ENCODE measurements at places on chromosomes 12 and 14.

DNA sequence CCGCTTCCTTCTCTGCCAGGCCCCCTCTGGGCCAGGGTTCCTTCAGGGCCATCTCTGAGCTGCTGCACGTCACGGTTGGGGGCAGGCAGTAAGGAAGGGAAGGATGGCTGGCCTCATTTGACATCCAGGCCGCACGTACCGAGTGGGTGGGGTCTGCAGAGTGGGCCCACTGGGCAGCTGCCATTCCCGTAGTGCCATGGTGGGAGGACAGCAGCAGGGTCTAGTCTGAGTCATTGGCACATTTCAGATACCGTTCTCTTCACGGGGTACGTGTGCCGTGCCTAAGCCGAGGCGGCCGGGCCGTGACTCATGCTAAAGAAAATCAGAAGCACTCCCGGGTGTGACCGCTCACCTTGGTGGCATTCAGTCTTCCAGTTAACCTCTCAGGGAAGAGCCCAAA, 43.9 kb downstream of the IL31 start:
- no peak for DNase-seq

GRCh38 chr12:95738024-95738611, 52.4 kb downstream of the NTN4 start:
- DNase-seq = no peak

DNA sequence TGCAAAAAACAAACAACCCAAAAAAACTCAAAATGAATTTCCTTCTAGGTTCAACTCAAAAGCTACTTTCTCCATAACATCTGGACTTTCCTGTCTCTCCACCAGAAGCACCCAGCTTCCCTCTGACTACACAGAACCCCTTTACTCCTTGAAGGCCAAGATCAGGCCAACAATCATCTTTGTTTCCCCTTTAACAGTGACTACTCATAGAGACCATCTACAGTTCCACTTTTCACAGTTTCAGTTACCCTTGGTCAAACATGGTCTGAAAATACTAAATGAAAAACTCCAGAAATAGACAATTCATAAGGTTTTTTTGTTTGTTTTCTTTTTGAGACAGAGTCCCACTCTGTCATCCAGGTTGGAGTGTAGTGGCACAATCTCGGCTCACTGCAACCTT, 11.8 kb downstream of the GCH1 start:
- DNase-seq = no peak

- DNase-seq = no peak
These were observed 24.2 kb downstream of the GOLGA3 start for GRCh38 chr12:132804426-132804861.

GRCh38 chr12:26953447-26953846, 15.2 kb downstream of the FGFR1OP2 start:
- no peak for DNase-seq

DNA sequence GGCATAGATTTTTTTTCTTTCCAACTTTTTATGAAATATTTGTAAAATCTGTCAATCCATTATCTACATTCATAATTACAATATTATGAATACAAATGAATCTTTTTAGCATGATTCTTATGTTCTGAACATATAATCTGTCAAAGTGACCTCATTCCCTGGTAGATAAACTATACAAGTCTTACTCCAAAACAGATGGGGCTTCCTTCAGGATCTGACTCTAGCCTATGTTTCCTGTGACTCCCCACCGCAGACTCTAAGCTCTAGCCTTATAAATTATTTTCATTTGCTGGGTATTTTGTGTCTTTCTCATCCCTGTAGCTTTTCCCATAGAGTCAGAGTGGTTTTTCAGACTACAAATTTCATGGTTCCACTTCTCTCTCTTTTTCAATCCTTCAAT, 202.1 kb upstream of the KITLG start:
- no peak for DNase-seq

- no peak for DNase-seq
These were observed 224.2 kb downstream of the KCNC2 start for GRCh38 chr12:74985293-74985985.

- no peak for DNase-seq
These were observed 18.4 kb downstream of the LMO3 start for GRCh38 chr12:16587514-16587913.

DNA sequence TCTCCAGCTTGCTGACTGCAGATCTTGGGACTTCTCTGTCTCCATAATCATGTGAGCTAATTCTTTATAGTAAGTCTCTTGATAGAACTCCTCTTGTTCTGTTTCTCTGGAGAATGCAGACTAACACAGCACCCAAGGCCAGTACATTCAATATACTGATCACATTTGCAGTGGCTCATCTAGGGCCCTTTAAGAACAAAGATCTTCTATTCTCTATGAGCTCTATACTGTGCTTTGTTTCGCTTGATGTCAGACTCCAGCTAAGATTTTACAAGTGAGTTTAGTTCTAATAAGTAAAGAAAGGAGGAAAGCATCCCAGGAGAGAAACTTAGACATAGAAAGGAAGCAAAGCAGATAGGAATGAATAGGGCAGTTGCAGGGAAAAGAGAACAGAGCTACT, 69.3 kb upstream of the TMPO start:
- no peak for DNase-seq

- DNase-seq = no peak
These were observed 4.7 kb upstream of the CISTR start for GRCh38 chr12:53756300-53757100.

DNA sequence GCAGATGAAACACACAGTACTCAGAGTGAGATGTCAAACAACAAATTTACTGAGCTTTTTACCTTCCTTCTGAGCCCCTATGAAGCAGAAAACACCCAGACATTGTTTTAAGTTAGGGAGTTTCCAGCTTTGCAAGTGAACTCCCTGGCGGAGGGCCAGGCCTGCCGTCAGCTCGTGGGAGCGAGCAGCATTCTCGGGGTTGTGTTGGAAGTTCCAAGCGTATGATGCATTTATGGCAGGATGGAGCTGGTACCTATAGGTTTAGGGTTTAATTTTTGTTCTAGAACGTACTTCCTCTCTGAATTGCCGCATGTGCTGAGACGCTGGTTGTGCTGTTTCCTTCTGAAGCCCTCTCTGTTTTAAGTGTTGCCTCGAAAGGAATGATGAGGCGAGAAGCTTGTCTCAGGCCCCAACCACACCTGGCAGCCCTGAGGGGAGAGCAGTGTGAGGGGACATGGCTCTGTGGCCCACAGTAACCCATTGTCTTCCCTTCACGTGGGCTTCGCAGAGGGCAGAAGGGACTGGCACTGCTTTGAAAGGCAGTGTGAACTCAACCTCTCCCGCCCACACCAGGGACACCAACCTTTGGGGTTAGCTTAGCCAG, 76.6 kb downstream of the SSPN start:
- no peak for DNase-seq

DNA sequence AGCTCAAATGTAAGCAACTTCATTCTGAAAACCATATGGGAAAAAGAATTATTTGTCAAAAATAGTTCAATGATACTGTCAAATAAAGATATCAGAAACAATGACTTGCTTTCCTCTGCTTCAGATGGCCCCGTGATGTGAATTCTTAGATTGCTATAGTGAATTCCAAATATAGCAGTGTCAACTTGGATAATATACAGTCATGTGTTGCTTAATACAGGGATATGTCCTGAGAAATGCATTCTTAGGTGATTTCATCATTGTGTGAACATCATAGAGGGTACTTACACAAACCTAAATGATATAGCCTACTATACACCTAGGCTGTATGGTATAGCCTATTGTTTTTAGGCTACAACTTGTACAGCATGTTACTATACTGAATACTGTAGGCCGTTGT, 108.7 kb upstream of the MIS18BP1 start:
- DNase-seq = no peak

DNA sequence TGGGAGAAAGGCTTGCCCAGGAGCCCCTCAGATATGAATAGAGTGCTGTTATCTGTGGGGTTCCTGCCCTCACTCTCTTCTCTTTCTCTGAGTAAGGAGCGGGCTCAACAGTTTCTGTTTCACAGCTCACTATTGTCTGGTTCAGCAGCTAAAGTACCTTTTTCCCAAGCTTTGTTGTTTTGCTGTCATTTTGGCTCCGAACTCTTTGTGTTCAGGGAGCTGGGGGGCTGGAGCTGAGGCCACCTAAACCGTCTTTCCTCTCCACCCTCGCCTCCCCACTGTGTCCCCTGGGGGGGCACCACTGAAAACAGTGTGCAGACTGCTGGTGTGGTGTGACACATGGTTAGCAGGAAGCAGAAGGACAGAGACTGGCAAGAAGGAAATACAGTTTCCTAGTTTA, 51.4 kb downstream of the FBXW8 start:
- DNase-seq = no peak

- no peak for DNase-seq
These were observed 14.9 kb downstream of the RNF212B start for GRCh38 chr14:23252420-23253333.

DNA sequence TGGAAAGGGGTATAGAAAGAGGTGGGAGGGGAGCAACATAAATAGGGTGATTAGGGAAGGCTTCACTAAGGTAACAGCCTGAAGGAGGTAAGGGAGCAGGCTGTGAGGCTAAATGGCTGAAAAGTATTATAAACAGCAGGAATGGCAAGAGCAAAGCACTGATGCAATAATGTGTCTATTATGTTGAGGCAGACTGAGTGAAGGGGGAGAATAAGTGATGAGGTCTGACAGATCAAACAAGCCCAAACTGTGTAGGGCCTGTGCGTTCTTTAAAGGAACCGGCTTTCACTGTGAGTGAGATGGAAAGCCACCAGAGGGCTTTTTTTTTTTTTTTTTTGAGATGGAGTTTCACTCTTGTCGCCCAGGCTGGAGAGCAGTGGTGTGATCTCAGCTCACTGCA, 6.7 kb upstream of the VCPKMT start:
- no peak for DNase-seq

- DNase-seq = no peak
These were observed 132.7 kb downstream of the SSPN start for GRCh38 chr12:26327975-26328644.

DNA sequence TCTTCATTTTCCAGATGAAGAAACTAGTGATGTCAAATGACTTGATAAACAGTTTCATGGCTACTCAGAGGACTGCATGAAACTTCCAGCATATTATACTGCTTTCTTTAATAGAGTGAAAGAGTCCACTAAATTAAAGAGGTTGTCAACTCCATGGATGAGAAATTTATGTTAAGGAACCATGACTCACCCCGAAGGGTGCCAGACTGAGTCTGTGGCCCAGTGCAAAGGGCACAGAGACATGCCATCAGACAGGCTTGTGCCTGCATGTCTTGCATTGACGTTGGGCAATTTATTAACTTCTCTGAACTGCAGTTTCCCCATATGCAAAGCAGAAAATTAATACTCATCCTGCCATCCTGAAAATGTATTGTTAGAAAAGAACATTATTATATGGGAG, 382.4 kb downstream of the APAF1 start:
- no peak for DNase-seq

GRCh38 chr12:86367137-86367536, 110.9 kb upstream of the MGAT4C start:
- no peak for DNase-seq

GRCh38 chr12:12439636-12440035, 82.8 kb downstream of the BORCS5 start:
- no peak for DNase-seq

DNA sequence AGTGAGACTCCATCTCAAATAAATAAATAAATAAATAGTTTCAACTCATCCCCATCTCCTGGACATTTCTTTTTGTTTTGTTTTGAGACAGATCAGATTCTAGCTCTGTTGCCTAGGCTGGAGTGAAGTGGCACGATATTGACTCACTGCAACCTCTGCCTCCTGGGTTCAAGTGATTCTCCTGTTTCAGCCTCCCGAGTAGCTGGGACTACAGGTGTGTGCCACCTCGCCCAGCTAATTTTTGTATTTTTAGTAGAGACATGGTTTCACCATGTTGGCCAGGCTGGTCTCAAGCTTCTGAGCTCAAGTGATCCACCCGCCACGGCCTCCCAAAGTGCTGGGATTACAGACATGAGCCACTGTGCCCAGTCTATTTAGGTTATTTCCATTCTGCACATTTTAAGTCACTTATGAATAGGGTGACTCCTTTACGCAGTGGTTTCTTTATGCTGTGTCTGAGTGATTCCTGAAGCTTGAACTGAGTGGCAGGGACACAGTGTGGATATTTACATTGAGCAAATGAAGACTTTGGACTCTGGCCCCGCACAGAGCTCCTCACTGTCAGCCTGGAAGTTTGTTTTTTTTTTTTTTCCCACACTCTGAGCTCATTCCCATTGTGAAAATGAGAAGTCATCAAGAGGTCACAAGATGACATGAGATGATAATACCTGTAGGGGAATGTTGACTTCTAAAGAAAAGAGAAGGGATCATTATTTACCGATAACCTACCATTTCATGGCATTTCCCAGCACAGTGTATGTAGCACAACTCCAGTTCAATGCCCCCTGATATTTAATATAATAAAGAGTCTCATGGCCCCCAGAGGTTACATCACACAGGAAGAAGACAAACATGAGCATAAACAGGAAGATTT, 72.6 kb downstream of the TBX3 start:
- no peak for DNase-seq

GRCh38 chr14:23436327-23437132, 1.1 kb upstream of the MYH7 start:
- no peak for DNase-seq

GRCh38 chr12:64729909-64730587, 29.2 kb downstream of the GNS start:
- no peak for DNase-seq

DNA sequence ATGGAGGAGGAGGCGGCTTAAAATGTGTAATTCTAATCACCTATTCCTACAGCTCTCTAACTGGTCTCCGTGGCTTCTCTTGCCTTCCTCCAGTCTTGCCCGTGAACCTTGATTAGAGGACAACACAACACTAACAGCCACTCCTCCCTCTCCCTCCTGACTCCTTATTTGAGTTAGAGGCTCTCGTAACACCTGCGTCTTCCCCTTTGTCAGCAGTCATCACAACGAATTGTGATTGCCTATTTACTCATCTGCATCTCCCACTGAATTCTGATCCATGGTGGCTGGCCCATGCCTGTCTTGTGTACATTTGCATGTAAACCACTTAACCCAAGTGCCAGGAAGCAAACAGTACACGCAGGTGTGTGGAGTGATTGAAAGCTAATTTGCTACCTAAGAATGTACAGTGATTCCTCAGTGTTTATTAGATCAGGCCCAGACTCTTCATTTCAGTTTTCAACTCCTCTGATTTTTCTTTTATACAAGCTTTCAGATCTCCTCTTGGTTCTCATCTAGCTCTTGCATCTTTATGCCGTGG, 154.5 kb downstream of the MON2 start:
- DNase-seq = no peak

DNA sequence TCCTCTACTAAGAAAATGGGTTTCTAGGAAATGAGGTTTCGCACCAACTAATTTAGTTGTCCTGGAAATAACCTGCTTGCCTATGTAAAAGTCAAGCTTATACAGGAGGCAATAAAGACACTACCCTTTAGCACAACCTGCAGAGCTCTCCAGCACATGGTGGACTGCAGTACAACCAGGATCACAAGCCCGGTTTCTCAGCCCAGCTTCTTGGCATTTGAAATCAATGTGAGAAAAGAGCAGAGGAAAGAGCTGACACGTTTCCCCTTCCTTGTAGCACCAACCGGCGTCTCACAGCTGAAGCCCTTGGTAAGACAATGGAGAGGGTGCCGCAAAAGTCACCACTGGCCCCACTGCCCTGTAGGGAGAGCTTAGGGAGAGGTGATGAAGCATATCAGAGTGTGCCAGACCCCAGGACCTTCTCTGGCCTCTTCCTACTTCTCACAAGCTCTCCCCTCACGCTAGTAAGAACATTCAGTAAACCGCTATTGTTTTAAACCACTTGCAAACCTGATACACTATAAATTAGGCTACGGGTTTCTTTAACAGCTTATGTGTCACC, 8.6 kb downstream of the SPTLC2 start:
- DNase-seq = no peak

Measured in NCI-H524 treated with DMSO at 0.1 percent for 48 hours (cell line).